SW480 (cell line): ENCODE measurements at places on chromosomes 1 and 21.

GRCh38 chr1:39418236-39418635 lies 73.2 kb upstream of the BMP8A start:
- DNase-seq = no peak

GRCh38 chr1:244137725-244138124 lies 86.6 kb downstream of the ZBTB18 start:
- DNase-seq = no peak

- no peak for DNase-seq
Observed at GRCh38 chr1:229012823-229013222, 258.1 kb upstream of the RAB4A start.

DNA sequence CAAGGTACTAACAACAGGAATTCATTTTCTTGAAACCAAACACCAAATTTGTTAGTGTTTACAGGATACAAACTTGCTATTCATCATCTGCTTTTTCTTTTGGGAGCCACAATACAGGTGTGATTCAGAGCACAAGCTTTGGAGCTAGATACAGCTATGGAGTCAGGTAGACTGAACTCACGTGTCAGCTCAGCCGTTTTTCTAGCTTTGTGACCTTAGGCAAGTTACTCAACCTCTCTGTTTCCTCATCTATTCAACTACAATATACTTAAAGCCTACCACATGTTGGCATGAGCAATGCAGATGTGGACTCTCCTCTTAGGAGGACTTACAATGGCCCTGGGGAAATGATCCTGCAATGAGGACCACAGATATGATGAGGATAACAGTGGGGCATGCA lies 6.3 kb downstream of the HTR1D start:
- no peak for DNase-seq

DNA sequence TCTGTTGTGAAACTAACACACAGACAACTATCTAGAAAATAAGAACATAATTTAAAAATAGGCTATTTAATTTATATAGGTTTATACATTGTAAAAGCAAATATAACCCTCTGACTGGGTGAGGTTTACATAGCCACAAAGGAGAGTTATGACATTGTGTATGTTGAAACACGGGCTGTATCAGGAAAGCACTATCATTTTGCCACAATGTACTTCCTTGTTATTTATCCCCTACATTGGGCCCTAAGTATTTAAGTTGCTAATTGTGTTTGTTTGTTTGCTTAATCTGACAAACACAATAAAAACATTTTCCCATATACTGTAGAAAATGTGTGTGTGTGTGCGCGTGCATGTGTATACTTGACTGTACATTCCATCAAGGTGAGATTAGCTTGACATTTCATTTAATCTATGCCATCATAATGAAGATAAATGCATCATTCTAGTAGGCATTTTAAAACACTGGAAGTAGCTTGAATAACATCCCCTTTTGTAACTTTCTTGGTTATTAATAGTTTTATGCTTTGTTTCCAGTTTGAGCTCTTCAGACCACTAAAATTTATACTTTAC lies 72.1 kb downstream of the RGS13 start:
- no peak for DNase-seq

- DNase-seq = no peak
Observed at GRCh38 chr1:79585801-79586200, 579.3 kb upstream of the ADGRL4 start.

GRCh38 chr1:6103111-6103853 lies 57.6 kb downstream of the KCNAB2 start:
- DNase-seq = no peak

DNA sequence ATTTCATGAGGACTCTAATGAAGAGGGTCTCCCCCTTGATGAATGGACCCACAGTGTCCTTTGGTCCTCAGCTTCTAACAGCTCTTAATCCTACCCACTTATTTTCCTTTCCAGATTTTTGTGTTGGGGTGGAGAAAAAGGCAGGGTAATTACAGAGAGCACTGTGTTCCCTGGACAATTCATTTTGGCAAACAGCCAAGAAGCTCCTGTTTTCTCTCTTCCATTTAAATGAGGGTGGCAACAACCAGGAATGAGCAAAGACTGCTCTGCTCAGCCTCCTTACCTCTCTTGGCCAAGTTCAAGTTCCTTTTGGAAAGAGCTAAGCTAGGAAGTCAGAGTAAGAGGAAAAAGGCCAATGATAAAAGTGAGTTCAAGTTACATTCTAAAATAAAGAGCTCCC lies 11.9 kb downstream of the XKR8 start:
- no peak for DNase-seq

DNA sequence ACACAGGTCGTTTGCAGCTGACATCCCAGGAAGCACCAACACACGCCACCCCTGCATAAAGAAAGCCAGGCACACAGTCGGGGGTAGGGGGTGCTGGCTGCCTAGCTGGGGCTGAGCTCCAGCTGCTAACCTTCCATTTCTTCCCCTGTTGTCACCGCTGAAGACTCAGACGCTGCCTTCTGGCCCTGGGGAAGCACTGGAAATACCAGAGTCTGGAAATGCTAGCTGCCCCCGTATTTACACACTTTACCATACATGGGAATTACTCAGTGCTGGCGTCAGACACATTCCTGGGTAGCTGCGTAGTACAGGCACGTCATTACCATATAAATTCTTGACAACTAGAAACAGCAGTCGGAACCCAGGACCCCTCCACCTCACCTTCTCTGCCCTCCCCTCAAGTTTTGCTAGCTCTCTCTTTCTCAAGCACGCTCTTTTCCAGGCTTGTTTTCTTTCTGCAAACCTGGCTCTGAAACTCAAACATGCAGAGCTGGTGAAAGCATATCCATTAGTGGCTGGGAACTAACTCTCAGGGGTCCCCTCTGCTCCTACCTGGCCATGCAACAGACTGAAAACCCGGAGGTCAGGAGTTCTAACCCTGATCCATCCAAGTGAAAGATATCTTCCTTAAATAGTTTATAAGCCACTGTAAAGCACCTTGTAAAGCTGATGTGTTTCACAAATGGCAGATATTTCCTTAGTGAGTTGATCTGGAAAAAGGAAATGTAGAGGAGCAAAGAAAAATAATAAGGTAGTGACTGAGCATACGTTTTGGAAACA lies 3.3 kb downstream of the CSRP1 start:
- DNase-seq = no peak

DNA sequence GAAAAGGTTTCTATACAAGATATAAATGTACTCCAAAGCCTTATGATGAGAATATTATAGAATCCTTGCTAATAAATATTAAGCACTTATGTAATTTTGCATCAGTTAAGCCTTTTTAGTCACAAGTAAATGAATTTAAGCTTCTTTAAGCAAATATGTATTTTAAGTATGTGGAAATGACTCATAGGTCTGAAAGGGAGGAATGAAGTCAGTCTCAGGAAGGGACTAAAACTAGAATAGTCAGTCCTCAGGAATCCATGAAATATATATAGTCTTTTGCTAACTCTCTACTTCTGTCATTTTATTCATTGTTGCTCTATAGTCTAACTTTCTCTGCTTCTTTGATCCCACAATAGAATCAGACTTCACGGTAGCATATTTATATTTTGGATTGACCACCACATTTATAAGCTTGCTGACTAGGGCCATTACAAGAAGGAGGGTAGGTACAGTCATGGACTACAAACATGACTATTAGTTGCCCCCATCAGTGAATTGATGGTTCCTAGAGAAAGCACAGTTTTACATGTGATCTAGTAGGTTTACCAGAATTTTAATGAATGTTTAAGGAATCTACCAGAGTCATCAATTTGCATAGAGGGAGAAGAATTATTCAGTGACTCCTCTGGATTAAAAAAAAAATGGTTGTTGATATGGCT lies 20.2 kb upstream of the RABGGTB start:
- DNase-seq = no peak

GRCh38 chr1:24694380-24694843 lies 50.8 kb upstream of the CLIC4 start:
- no peak for DNase-seq

DNA sequence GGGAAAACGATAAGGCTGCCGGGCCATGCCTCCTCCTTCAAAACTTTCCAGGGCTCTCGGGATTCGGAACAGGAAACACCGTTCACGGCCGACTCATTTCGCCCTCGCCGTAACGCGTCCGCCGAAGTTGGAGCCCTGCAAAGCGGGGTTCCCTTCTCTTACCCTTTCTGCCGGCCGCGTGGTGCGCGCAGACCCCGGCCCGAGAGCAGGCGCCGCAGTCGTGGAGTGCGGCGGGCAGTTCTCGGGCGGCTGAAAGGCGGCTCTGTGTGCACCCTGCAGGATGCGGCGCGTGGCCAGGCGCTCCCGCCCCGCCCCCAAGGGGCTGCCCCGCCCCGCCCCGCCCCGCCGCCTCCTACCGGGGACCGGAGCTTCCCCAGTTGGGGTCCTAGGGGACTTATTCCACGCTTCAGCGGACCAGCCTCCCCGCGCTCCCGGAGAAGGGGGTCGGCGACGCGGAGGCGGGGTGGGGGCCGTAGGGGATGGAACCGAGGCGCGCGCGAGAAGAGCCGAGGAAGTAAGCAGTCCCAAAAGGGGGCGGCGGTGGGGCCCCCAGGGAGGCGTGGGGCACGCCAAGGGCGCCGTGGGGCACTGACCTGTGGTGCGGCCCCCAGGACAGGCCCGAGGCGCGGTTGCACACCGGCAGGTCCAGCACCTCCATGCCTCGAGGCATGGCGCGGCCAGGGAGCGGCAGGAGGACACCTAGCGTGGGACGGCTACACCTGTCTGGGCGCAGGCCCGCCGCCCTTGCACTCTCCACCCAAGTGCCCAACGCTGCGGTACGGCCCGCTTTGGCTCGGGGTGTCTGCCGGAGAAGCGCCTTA lies at the start of gene MCOLN2:
Gene MCOLN2, minus strand, starts transcription at position 268 of the 821 bp plus-strand sequence. Its CDS starts 241 bp downstream, at position 27.
- DNase-seq = peak; percentile 52

DNA sequence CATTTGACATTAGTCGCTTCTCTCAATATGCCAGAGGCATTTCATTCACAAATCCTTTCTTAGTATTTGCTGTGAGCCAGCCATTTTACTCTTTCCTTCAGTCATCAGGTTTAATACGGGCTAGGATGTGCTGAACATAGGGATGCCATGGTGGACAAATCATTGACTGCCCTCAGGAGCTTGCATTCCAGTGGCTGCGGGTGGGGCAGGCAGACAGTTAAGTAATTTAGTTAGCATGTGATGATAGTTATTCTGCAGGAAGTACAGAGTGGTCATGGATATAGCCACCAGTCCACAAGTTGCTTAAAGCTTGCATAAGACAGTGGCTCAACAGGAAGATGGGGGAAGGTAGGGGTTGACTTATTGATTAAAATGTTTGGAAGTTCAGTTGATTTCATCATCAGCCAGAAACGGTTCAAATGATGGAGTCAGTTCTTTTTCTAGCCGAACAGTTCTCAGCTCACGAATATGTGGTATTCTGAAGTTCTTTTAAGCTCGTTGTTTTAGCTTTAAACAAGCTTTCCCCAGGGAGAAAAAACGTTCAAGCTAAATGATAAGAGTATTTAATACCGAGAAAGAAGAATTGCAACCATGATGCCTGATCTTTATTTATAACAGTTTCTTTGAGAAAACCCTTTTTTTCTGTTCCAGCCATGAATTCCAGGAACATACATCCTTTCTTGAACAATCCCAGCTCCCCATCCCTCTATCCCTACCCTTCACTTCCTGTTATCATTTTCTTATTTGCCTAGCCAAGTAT lies 1.4 kb downstream of the SLC22A15 start:
- DNase-seq = peak; percentile 93

DNA sequence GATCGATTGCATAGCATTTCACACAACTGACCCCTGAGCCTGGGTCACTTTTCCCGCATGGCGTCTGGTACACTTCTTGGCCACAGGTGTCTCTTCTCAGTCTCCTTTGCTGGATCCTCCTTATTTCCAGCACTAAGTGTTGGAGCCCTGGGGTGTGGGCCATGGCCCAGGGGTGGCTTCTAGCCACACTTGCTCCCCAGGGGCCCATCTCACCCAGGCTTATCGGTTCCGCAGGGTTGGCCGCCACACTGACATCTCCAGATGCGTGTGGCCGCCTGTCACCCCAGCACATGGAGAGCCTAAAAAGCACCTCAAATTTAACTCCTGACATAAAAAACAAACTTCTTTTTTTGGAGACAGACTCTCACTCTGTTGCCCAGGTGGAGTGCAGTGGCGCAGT lies 2.4 kb downstream of the THAP3 start:
- no peak for DNase-seq

DNA sequence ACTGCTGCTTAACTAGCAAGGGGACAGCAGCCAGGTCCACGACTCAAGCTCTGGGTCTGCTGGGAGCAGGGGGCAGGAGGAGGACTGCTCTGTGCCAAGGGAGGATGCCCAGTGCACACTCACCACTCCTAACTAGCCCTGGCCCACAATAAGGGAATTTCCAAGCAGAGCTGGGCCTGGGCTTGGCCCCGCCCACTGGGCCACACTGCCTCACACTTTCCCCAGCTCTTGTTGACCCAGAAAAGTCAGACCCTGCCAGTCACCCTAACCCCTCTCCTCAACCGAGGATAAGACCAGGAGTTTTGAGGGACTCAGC lies 18.7 kb downstream of the SLC9A1 start:
- no peak for DNase-seq

GRCh38 chr1:9417695-9418094 lies 121.6 kb upstream of the SLC25A33 start:
- DNase-seq = no peak

DNA sequence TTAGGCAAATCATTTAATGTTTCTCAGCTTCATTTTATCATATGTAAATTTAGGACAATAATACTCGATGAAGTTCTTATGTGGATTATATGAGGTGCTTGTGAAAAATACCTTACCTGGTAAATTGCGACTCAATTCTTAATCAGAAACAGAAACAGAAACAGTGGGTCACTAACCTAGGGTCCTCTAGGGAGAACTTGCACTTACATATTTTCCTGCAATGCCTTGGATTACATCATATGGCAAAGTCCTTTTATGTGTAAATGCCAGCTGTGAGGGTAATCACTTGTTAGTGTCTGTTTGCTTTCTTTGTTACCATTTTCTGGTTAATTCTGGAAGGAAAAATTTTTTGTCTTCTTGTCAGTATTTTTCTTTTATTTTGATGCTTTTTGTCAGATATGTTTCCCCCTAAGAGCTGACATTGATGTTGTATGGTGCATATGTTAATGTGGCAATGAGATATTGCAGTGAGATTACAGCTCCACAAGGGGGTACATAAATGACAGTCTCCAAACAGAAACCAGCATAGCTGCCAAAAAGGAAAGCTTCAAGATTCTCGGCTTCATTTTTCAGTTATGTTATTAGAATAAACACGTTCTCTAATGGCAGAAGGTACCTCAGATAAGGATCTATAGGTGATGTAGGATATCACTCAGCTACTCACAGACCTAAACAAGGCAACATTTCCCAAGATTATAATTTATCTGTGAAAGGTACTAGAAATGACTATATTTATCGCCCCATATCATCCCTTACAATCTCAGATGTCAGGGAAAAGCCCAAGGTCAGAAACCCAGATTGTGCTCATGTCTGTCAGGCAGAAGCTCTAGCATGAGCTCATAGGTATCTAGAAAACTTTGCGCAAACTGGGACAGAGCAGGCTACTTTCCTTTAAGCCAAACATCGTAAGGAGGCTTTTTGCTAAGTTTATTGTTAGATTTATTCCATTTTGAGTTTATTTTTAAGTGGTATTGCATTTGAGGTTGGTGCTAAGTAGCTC lies 119.9 kb downstream of the FASLG start:
- no peak for DNase-seq

DNA sequence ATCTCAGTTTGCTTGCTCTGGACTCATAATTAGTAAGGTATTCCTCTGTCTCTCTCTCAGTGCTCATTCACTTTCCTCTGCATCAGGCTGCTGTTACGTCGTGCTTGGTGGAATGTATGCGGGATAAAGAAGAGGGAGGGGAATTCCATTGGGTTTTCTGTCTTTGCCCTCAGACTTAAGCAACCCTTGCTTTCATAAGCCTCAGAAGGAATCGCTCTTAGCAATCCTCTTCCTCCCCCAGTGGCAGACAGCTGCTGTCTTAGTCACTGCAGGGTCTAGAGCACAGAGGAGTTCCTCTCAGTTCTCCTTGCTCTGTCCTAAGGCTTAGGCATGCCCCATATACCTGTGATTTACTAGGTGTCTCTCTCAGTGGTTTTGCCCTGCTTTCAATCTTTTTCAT lies 19.1 kb upstream of the NTMT2 start:
- DNase-seq = no peak
